ENCODE measurements at places on chromosomes 16 and 17.

DNA sequence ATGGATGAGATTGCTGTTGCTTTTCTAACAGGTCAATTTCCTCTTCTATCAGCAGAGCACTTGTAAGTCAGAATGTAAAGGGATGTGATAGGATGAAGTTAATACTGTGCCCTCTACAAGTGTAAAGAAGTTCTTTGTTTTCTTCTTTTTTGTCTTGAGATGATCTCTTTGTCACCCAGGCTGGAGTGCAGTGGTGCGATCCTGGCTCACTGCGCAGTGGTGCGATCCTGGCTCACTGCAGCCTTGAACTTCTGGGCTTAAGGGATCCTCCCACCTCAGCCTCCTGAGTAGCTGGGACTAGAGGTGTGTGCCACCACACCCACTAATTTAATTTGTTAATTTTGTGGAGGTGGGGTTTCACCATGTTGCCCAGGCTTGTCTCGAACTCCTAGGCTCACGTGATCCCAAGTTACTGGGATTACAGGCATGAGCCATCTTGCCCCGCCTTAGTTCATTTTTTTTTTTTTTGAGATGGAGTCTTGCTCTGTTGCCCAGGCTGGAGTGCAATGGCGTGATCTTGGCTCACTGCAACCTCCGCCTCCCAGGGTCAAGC, 21.6 kb upstream of the KPNB1 start:
- no peak for DNase-seq

DNA sequence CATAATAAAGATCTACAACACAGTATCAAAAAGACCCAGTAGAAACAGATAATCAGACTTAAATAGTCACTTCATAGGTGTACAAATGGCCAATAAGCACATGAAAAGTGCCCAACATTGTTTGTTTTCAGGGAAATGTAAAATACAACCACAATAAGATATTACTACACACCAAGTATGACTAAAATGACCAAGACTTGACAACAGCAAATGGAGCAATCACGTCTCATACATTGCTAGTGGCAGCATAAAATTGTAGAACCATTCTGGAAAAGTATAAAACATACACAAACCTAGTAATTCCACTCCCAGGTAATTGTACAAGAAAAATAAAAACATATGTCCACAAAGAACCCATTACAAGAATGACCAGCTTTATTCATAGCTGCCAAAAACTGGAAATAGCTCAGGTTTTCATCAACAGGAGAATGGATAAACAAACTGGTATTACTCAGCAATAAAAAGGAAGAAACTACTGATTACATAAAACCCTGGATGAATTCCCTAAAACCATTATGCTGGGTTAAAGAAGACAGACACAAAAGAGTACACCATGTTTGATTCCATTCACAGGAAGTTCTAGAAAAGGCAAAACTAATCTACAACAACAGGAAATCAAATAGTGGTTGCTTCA, 85.6 kb downstream of the TTC19 start:
- no peak for DNase-seq

DNA sequence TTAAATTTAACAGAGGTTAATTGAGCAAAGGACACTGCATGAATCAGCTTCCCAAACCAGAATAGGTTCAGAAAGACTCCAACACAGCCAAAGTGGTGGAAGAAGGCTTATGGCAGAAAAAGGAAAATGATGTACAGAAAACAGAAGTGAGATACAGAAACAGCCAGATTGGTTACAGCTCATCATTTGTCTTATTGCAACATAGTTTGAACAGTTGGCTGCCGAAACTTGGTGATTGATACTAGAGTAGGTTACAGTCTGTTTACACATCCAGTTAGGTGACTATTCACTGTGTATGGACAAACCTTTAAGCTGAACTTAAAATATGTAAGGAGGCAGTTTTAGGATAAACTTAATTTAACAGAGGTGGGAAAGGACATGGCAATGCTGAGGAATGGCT, 18.3 kb downstream of the TMEM100 start:
- no peak for DNase-seq

DNA sequence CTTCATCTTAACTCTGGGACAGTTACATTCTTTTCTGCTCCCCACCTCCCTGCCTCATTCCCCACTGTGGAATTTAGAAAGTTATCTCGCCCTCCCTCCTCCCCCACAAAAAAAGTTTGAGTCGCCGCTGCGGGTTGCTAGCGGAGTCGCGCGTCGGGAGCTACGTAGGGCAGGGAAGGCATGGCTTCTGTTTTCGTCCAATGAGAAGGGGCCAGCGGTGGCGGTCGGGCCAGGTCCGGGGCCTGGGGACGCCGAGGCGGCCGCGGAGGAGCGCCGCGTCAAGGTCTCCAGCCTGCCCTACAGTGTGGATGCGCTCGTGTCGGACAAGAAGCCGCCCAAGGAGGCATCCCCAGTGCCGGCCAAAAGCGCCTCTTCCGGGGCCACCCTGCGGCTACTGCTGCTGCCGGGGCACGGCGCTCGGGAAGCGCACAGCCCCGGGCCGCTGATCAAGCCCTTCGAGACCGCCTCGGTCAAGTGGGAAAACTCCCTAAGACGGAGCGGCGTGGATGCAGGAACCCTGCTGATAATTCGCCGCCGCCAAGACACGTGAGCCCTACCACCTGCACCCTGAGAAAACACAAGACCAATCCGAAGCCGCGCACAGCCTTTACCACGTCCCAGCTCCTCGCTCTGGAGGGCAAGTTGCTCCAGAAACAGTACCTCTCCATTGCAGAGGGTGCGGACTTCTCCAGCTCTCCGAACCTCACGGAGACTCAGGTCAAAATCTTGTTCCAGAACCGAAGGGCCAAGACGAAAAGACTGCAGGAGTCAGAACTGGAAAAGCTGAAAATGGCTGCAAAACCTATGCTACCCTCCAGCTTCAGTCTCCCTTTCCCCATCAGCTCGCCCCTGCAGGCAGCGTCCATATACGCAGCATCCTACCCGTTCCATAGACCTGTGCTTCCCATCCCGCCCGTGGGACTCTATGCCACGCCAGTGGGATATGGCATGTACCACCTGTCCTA, 8.9 kb downstream of the OR4D1 start:
- DNase-seq: no peak

GRCh38 chr17:59846394-59847165, 46.2 kb downstream of the TUBD1 start:
- peak; percentile 51 for DNase-seq

GRCh38 chr16:67086822-67087221, 22.9 kb upstream of the PHAF1 start:
- DNase-seq: no peak

DNA sequence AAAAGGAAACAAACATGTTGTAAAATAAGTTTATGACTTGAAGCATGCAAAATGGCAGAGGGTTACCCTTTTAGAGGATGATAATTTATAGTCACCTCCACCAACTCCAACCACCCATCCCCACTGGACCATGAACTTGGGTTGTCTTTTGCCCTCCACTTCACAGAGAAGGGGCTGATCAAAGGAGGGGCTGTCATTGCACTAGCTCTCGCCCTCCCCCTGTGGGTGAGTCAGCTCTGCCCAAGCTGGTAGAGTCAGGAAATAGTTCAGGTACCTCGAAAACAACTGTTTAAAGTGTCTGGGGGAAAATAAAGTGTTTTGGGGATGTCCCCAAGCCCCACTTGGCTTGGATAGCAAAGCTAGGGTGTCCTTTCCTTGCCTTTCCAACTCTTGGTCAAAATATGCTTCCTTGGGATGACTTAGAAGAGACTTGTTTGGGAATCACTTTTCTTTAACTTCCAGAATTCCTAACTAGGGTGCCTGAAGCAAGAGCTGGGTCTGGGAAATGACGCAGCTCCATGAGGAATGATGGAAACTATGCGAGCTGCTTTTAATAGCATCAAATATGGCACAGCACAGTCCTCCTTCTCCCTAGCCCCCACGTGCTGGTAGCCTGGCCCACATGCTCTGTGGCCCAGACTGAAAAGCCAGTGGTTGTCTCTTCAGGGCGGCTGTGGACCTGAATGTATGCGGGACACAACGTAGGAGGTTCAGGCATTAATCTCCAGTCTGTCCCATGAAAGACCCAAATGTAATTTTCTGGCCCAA, 40.7 kb downstream of the TBX4 start:
- DNase-seq: no peak

- DNase-seq: no peak
Observed at GRCh38 chr16:65489531-65490023, 367.7 kb upstream of the CDH11 start.

- DNase-seq: no peak
Observed at GRCh38 chr17:14922411-14922810, 342.7 kb downstream of the PMP22 start.

GRCh38 chr16:50881331-50881830, 139.5 kb downstream of the CYLD start:
- DNase-seq: no peak

DNA sequence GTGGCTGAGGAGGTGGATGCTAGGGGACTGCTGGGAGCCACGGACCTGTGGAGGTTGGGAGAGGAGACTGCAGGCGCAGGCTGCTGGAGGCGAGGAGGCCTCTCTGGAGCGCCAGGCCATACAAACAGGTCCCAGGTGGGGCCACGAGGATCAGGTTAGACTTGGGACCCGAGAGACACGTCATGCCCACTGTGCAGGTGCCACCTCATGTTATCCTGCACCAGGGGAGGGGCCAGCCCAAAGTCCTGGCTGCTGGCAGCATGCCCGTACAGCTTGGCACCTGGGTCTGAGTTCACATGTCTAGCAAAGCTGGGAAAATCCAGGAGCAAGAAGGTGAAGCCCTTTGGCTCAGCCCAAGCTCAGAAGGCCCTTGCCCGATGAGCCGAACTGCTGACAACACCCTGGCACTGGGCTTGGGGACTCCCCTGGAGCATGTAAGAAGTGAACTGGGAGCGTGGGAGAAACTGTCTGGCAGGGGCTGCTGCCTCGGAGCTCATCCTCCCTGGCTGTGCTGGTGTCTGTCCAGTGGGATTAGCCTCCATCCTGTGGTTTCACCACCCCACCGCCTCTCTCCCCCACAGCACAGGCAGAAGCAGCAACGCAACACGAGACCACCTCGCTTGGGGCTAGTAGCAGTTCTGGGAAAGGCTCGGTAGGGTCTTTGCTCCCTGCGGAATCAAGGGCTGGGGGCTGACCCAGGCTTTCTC, 5.3 kb downstream of the ARHGDIA start:
- no peak for DNase-seq

DNA sequence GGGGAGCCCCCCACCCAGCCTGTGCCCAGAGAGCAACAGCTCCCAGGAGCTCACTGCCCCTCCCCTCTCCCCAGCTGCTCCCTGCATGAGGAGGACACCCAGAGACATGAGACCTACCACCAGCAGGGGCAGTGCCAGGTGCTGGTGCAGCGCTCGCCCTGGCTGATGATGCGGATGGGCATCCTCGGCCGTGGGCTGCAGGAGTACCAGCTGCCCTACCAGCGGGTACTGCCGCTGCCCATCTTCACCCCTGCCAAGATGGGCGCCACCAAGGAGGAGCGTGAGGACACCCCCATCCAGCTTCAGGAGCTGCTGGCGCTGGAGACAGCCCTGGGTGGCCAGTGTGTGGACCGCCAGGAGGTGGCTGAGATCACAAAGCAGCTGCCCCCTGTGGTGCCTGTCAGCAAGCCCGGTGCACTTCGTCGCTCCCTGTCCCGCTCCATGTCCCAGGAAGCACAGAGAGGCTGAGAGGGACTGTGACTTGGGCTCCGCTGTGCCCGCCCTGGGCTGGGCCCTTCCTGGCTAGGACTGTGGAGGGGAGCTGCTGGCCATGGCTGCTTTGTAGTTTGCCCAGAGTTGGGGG, 584 bp downstream of the TCAP start:
- no peak for DNase-seq

GRCh38 chr16:2981899-2982250, 1.6 kb upstream of the PKMYT1 start:
- DNase-seq: no peak

DNA sequence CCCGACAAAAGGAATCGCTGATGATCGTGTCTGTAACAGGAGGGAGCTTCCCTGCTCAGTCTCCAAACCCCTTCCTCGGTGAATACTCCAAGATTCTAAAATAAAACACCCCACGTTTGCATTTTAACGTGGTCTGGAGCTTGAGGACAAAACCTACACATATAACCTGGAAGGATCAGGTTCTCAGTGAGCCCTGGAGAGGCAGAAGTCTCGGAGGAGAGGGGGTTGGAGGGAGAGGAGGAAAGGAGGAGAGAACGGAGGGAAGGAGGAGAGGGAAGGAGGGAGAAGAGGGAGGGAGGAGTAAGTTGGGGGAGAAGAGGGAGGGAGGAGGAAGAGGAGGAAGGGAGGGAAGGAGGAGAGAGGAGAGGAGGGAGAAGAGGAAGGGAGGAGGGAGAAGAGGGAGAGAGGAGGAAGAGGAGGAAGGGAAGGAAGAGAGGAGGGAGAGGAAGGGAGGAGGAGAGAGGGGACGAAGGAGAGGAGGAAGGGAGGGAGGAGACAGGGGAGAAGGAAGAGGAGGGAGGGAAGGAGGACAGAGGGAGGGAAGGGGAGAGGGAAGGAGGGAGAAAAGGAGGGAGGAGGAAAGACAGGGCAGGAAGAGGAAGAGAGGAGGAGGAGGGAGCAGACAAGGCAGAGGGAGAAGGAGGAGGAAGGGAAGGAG, 27.4 kb upstream of the GINS2 start:
- DNase-seq: no peak

DNA sequence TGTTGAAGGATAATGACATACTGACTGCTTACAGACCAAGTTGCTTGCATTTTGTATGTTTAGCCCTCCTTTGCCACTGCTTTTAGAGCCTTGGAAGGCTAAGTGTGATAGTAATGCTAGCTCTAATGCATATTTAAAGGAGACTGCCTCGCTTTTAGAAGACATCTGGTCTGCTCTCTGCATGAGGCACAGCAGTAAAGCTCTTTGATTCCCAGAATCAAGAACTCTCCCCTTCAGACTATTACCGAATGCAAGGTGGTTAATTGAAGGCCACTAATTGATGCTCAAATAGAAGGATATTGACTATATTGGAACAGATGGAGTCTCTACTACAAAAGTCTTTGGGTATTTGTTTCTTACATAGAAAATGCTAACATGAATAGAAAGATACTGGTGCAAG, 19.1 kb downstream of the CAPNS2 start:
- no peak for DNase-seq

DNA sequence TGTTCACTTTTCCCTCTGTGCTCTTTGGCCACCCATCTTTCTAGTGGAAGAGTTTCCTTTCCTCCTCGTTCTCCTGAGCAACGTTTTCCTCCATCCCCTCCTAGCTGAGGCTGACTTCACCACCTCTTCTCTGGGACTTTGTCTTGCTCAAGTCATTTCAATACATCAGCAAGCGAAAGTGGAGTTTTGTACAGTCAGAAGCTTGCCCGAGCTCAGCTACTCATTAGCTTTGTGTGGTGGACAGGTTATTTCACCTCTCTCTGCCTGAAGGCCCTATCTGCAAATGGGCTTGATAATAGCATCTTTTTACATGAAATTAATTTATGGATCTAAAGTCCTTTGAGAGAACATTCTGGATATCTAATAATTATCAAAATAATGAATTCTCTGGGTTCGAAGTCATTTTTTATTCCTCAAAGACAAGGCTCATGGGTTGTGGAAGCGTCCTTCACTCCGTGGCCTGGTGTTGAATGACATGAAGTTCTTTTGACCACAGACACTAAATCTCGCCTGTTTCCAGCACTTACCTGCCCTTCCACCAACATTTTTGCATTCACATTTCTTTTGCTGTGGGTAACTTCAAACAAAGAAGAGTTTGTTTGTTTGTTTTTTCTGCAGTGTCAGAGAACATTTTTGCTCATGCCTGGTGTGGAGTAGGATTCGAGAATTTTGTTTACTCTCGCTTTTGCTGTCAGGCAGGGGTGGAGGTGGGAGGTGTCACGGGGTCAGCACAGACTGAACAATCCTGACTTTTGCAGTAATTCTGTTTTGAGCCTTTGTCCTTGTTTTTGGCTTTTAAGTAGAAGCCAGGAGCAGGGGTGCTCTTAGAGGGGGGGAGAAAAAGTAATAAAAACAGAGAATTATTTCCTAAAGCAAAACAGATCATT, 155.0 kb upstream of the CACNG5 start:
- DNase-seq: no peak

Data from NCI-H446 treated with DMSO at 0.1 percent for 48 hours (cell line).